ENCODE measurements at places on chromosomes 1 and 21. TPM values are rescaled to one million over a fixed set of nuclear protein-coding genes. Genes with fewer than 3 reads are reported as not detected.

The BCL2L15 gene
- 0.42 TPM for total RNA-seq

The NCF2 gene
- total RNA-seq, result 2.3 TPM

The NOTCH2 gene
- total RNA-seq, result 16.2 TPM

GRCh38 chr1:229408458-229409037, 25.3 kb downstream of the ACTA1 start:
- peak; percentile 95 for DNase-seq

- DNase-seq, result no peak
These were observed 8.8 kb upstream of the OBSCN start for GRCh38 chr1:228198977-228199590.

DNA sequence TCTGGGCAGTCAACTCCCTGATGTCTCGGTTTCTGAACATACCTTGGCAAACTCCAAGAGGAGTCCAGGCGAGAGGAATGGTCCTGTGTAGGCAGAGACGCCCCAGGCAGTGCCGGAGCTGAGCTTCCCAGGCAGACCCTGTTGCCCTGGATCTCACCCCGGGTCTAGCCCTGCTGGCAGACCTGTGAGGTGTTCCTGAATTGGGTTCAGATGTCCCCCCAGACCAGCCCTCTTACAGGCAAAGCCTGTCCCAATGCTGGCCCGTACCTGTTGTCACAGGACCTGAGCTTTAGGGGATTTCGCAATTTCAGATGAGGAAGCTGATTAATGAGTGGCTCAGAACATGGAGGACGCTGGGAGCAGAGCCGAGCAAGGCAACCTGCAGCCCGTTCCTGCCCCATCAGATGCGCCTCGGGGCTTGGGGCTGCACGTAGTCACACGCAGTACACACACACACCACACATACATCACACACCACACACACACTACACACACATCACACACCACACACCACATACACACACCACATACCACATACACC, 38.5 kb upstream of the PDE9A start:
- no peak for DNase-seq

- no peak for DNase-seq
These were observed 27.9 kb downstream of the EDARADD start for GRCh38 chr1:236421850-236422516.

GRCh38 chr21:37525810-37526209, 159.2 kb downstream of the DYRK1A start:
- DNase-seq, result no peak

DNA sequence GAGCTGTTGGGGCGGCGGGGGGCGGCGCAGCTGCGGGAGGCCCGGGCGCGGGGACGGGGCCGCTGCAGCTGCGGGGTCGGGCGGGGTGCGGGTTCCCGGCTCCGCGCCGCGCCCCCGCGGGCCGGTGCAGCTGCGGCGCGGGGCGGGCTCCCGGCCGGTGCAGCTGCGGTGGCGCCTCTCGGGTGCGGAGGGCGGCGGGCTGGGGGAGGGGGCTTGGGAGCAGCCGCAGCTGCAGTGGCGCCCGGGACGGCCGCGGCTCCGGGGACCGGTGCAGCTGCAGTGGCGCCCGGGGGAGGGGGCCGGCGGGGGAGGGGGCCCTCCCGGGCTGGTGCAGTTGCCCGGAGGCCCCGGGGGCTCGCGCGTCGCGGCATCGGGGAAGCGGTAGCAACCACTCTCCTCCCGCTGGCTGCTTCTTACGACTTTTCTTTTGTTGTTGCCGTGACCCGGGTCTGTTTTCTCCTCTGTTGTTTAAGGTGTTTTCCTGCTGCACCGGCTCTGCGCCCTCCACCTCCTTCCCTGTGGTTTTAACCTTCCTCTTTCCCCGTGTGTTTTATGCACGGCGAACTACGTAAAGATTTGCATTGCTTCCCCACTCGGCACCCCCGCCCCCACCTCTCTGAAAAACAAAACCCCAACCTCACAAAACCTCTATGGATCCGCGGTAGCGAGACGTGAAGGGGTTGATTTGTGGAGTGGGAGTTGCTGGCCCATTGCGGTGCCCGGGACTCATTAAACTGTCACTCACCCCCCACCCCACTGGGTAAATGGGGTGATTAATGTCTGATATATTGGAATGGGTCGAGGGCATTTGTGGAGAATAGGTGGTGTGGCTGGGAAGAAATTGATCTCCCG, 1.7 kb upstream of the ZBTB18 start:
- peak; percentile 61 for DNase-seq

GRCh38 chr21:45408801-45409261, 3.9 kb downstream of the COL18A1 start:
- peak; percentile 39 for DNase-seq

GRCh38 chr1:168833801-168834224, 104.8 kb upstream of the DPT start:
- DNase-seq, result no peak

Data from psoas muscle (tissue), 8 donors.